Prostate gland (tissue), 2 donors: ENCODE measurements at places on chromosomes 13 and 19.
A peak's percentile ranks its signal among the peaks of the same experiment; 100 is the strongest.

DNA sequence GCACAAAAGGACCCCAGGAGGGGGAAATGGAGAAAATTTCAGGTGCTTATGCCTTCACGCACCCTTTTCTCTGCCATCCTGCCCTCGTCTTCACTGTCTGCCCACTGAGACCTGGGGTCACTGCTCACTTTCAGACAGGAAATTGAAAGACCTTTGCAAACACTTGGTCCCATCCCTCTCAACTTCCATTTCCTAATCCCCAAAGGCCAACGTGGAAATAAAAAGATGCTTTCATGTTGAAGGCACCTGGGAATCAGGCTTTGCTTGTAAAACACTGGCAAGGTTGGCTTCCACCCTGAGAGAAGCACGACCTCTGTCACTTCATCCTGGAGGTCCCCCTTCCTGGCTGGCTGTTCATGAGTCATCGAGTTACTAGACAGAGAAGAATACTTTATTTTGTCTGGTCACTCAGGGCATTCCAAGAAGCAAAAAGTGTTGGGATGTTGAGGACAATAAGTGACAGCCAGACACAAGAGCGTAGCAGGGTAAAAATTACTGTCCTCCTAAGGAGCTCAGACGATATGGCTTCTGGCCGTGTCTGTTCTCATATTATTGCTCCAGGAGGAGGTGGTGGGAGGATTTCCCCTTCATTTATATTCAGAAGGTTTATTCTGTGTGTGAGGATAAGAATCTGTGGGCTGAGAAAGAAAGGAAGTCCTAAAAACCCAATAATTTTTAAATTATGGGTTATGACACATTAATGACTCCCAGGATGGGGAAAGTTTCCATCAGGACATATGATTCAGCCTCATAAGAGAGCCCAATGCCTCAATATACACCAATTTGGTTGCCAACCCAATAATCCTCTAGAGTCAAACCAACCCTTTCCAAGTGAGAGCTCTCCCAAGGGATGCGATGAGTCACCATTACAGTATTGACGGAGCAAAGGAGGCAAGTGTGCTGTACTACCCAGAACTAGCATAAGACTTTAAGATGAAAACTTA, 409.0 kb downstream of the COG6 start:
- no peaks in the 10 kb centered on the region for H3K27me3 ChIP-seq
- H3K4me1 ChIP-seq: no peaks in the 10 kb centered on the region
- no peak overlapping the region for H3K4me3 ChIP-seq
- H3K27ac ChIP-seq: no peak overlapping the region
- no peaks in the 10 kb centered on the region for H3K36me3 ChIP-seq

- no peak overlapping the region for H3K4me3 ChIP-seq
- no peak for DNase-seq
- no peak overlapping the region for H3K27ac ChIP-seq
- no peaks in the 10 kb centered on the region for H3K4me1 ChIP-seq
- no peaks in the 10 kb centered on the region for H3K36me3 ChIP-seq
Observed at GRCh38 chr19:18669524-18669817, 14.0 kb upstream of the CRTC1 start.

DNA sequence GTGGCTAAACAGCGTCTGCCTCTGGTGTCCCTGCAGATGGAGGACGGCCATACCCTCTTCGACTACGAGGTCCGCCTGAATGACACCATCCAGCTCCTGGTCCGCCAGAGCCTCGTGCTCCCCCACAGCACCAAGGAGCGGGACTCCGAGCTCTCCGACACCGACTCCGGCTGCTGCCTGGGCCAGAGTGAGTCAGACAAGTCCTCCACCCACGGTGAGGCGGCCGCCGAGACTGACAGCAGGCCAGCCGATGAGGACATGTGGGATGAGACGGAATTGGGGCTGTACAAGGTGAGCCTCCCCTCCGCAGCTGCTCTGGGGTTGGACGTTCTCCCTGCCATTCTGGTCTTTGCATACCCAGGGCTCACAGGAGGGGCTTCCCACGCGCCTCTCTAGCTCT, 19.9 kb downstream of the UHRF1 start:
- H3K27ac ChIP-seq: no peak overlapping the region
- no peak for DNase-seq
- H3K36me3 ChIP-seq: no peaks in the 10 kb centered on the region
- no peaks in the 10 kb centered on the region for H3K27me3 ChIP-seq
- H3K4me3 ChIP-seq: no peak overlapping the region
- H3K4me1 ChIP-seq: peaks cover 7% of the 10 kb centered on the region

DNA sequence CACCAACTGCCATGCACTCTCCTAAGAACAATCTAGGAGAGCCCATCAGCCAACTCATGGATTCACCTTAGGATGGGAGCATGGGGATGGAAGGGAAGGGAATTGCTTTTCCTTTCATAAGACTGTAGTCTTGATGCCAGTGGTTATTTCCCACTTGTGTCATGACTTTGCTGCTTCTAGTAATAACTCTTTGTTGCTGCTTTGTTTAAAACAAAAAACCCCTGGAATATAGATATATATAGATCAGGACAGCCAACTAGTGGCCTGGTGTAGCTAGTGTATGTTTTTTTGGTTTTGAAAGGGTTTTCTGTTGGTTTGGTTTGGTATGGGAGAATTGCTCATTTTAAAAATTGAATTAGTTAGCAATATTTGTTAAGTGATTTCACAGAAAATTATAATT, 39.3 kb upstream of the KCTD4 start:
- H3K4me3 ChIP-seq: no peak overlapping the region
- no peaks in the 10 kb centered on the region for H3K4me1 ChIP-seq
- no peaks in the 10 kb centered on the region for H3K36me3 ChIP-seq
- no peak overlapping the region for H3K27ac ChIP-seq

GRCh38 chr19:2171349-2172145, 7.8 kb downstream of the DOT1L start:
- peaks cover 25% of the 10 kb centered on the region for H3K4me1 ChIP-seq
- H3K36me3 ChIP-seq: no peaks in the 10 kb centered on the region
- DNase-seq: no peak
- H3K27ac ChIP-seq: no peak overlapping the region

DNA sequence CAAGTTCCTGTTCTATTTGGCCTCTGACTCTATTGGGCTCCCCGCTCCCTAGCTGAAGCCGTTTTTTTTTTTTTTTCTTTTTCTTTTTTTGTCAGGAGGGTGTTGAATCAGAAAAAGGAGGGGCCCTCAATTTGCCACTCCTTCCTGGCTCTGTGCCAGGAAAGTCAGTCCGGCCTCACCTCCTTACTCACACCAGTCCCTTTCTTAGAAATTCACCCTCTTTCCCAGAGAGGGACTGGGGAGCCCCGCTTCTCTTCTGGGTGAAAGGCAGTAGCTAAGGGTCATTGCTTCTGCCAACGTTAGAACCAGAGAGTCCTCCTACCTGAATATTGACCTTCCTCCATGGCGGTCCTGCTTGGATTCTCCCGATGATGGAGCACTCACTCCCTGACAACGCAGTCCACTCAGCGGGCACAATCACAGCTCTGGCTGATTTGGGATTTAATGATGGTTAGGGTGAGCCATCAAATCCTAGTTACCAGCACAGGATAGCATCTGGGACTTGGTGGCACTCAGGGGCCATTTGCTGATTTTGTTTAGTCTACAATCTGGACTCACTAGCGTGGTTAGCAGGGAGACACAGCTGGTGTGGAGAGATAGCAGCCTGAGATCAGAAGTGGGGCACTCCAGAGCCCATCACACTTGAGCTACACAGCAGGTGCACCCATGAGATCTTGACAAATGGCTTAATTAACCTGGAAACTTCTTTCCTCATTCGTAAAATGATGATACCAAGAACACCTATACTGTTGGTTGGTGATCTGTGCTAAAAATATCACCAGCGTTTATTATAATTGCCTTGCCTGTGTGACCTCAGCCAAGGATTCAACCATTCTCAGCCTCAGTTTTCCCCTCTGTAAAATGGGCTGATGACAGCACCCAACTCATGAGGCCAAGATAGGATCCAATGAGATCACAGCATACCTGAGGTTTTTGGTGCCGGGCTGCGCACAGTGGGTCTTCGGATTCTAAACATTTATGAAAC, 2.2 kb downstream of the FCER2 start:
- no peak overlapping the region for H3K4me3 ChIP-seq
- H3K27me3 ChIP-seq: peaks cover 14% of the 10 kb centered on the region
- no peak for DNase-seq
- H3K4me1 ChIP-seq: no peaks in the 10 kb centered on the region
- H3K27ac ChIP-seq: no peak overlapping the region
- no peaks in the 10 kb centered on the region for H3K36me3 ChIP-seq

GRCh38 chr19:33302974-33303790, 848 bp upstream of the CEBPA start:
- H3K27ac ChIP-seq: peak overlapping the region; percentile 95
- peak overlapping the region; percentile 74 for H3K4me3 ChIP-seq
- no peaks in the 10 kb centered on the region for H3K36me3 ChIP-seq
- H3K4me1 ChIP-seq: peaks cover 24% of the 10 kb centered on the region

GRCh38 chr19:58166708-58167280, 16.1 kb upstream of the ZNF274 start:
- H3K4me1 ChIP-seq: no peaks in the 10 kb centered on the region
- H3K36me3 ChIP-seq: no peaks in the 10 kb centered on the region
- H3K4me3 ChIP-seq: no peak overlapping the region
- no peak for DNase-seq

DNA sequence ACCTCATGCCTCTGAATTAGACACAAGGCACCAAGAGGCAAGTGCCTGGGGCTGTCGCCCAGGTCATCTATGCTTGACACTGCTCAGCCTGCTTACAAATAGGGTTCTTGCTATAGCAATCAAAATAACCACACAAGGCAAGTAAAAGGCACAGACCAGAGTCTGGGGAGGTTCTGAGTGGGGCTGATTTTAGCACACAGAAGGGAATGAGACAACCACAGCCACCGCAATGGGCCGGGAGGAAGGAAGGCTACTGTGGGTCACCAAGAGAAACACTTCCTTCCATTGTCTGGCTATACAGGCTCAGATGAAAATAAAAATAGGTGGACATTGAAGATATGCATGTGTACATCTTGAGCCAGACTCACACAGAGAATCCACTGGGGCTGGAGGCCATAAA, 159.1 kb downstream of the DLEU7 start:
- H3K27me3 ChIP-seq: no peaks in the 10 kb centered on the region
- H3K36me3 ChIP-seq: no peaks in the 10 kb centered on the region
- H3K4me1 ChIP-seq: no peaks in the 10 kb centered on the region
- H3K4me3 ChIP-seq: no peak overlapping the region
- no peak for DNase-seq
- no peak overlapping the region for H3K27ac ChIP-seq

DNA sequence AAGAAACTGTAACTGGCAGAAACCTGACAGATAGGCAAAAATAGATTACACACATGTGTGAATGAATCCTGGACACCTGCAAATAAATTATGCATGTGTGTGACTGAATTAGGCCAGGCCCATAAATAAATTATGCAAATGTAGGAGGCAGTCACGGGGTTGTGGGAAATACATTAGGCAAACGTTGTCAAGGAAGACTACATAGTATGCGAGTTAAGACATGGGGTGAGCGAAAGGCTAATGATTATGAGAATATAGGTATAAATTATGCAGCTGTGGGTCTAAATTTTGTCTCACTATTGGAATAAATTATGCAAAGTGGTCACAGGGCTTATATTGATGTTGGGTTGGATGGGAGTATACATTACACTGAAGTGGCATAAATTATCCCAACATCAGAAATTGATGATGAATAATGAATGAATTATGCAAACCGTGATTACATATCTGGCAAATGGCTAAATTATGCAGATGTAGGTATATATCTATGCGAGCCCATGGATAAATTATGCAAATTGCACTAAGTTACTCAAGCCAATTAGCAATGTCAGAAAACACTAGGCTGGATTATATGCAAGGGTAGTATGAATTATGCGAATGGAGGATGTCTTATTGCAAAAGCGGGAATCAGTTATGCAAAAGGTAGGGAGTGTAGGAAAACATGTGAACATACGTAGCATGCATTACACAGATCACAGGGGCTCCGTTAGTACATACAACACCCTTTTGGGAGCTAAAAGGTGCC, 6.8 kb downstream of the SLC8A2 start:
- peaks cover 7% of the 10 kb centered on the region for H3K27me3 ChIP-seq
- no peak for DNase-seq
- no peaks in the 10 kb centered on the region for H3K36me3 ChIP-seq
- H3K4me3 ChIP-seq: no peak overlapping the region
- H3K4me1 ChIP-seq: no peaks in the 10 kb centered on the region

DNA sequence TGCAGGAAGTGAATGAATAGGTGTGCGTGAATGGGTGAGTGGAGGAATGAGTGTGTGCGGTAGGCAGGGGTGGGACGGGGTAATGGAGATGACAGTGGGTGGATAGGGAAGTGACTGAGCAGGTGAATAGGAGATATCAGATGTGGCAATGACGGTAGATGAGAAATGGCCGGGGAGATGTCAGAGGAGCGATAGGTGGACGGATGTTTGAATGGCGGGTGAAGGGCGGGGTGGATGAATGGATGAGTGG, 1.5 kb downstream of the TTC9B start:
- peaks cover 7% of the 10 kb centered on the region for H3K27me3 ChIP-seq
- H3K4me3 ChIP-seq: no peak overlapping the region
- H3K36me3 ChIP-seq: no peaks in the 10 kb centered on the region
- no peak overlapping the region for H3K27ac ChIP-seq

GRCh38 chr19:20313894-20314293, 146.9 kb downstream of the ZNF486 start:
- no peaks in the 10 kb centered on the region for H3K27me3 ChIP-seq
- H3K36me3 ChIP-seq: no peaks in the 10 kb centered on the region
- H3K4me1 ChIP-seq: no peaks in the 10 kb centered on the region
- no peak overlapping the region for H3K4me3 ChIP-seq

GRCh38 chr13:107883561-107884175, 331.7 kb downstream of the LIG4 start:
- H3K27me3 ChIP-seq: no peaks in the 10 kb centered on the region
- H3K4me3 ChIP-seq: no peak overlapping the region
- H3K4me1 ChIP-seq: no peaks in the 10 kb centered on the region
- DNase-seq: no peak
- no peak overlapping the region for H3K27ac ChIP-seq

DNA sequence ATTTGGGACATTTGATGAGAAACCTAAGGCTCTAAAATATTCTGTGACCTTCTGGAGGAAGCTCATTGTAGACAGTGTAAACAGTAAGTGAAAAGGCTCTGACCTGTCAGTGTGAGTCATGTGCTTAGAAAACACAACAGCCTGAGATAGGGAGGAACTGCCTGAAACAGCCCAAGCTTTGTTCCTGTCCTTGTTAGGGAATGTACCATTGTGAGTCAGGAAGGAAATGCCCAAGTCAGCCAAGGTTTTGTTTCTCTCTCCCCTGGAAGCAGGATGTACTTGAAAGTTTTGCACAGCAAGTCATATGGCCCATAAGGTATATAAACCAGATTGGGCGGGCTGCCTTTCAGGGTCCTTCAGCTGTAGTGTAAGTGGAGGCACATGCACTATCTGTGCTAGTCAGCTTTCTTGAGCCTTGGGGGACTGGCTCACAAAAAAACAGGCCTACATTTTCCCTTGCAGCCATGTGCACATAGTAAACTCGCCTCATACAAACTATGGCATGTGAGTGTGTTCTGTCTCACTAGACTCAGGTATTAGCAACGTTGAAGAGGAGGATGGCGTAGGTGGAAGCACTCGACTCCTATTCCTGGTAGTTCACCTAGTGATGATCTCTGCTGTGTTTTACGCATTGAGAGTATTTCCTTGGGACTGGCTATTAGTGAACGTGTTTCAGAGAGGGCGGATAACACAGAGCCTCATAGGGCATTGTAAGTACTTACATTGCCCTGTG, 141.2 kb upstream of the KLHL1 start:
- DNase-seq: no peak
- H3K27me3 ChIP-seq: no peaks in the 10 kb centered on the region
- H3K36me3 ChIP-seq: no peaks in the 10 kb centered on the region
- no peak overlapping the region for H3K27ac ChIP-seq
- no peaks in the 10 kb centered on the region for H3K4me1 ChIP-seq

- H3K27me3 ChIP-seq: no peaks in the 10 kb centered on the region
- H3K4me1 ChIP-seq: no peaks in the 10 kb centered on the region
- H3K36me3 ChIP-seq: peaks cover 19% of the 10 kb centered on the region
Observed at GRCh38 chr19:55247621-55248099, 11.2 kb downstream of the PPP6R1 start.
